Head of caudate nucleus (tissue), 42 donors: ENCODE measurements at places on chromosomes 4 and X.

GRCh38 chr4:141410839-141411238, 190.1 kb downstream of the ZNF330 start:
- DNase-seq, result no peak

DNA sequence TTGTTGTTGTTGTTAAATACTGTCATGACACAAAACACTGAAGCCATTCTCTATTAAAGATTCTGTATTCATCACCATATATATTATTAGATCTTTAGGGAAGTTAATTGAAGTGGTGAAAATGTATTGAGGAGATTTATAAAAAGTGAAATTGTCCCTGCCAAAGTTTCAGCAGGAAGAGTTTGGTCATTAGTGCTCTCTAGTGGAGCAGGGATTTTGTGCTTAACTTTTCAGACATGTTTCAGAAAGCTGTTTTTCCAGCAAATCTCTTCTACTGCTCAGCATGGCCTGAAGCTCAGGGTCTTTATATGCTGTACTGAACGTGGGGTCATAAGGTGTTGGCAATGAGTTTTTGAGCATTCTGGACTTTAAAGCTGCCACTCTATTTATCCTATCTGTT, 36.7 kb upstream of the CXXC4 start:
- DNase-seq, result no peak

DNA sequence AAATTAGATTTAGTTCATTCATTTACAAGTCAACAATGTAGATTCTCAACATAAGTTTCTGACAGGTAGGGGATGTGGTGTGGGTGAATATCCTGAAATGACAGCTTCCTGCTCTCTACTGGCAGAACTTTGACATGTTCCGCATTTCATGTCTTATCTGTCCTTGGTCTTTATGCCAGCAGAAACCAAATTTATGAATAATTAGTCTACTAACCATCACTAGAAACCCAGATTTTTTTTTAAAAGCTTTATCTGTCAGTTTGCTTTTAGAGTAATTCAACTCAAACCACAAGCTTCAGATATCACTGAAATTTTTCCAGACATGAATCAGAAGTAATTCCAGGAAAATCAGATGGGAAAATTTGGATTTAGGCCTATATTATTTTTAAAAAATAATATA, 17.9 kb downstream of the COQ2 start:
- DNase-seq, result no peak

- DNase-seq, result no peak
Observed at GRCh38 chrX:105211066-105211575, 9.4 kb downstream of the TEX13A start.

- no peak for DNase-seq
Observed at GRCh38 chrX:4253092-4253491, 539.6 kb upstream of the PRKX start.

- no peak for DNase-seq
Observed at GRCh38 chr4:102429553-102429952, 71.6 kb upstream of the NFKB1 start.
